ENCODE measurements at places on chromosomes 13 and 19. TPM values are rescaled to one million over a fixed set of nuclear protein-coding genes. Genes with fewer than 3 reads are reported as not detected.

GAPDHS gene
- total RNA-seq, result not detected

EDNRB gene
- total RNA-seq, result not detected

MATK gene
- not detected for total RNA-seq

SYCN gene
- not detected for total RNA-seq

CAMSAP3 gene
- not detected for total RNA-seq

UBL3 gene
- total RNA-seq, result 49.0 TPM

FARP1 gene
- total RNA-seq, result 174 TPM

GSX1 gene
- not detected for total RNA-seq

LGI4 gene
- 0.10 TPM for total RNA-seq

TTYH1 gene
- not detected for total RNA-seq

CRX gene
- total RNA-seq, result not detected

RGCC gene
- total RNA-seq, result not detected

SIGLEC5 gene
- not detected for total RNA-seq

ALOX5AP gene
- total RNA-seq, result not detected

LRP3 gene
- total RNA-seq, result 2.2 TPM

CEACAM3 gene
- total RNA-seq, result not detected

ZSCAN4 gene
- total RNA-seq, result not detected

SIGLECL1 gene
- not detected for total RNA-seq

IZUMO2 gene
- total RNA-seq, result not detected

PEG3 gene
- total RNA-seq, result not detected

C13orf42 gene
- not detected for total RNA-seq

KLK11 gene
- total RNA-seq, result not detected

TIMM44 gene
- 45.1 TPM for total RNA-seq

ZNF490 gene
- 7.8 TPM for total RNA-seq

COL4A1 gene
- 147 TPM for total RNA-seq

CGB1 gene
- total RNA-seq, result not detected

SAFB2 gene
- total RNA-seq, result 39.3 TPM

ZNF563 gene
- 2.1 TPM for total RNA-seq

Data from HFFc6 (cell line).